ENCODE measurements at places on chromosomes 7 and 10.

GRCh38 chr7:118325450-118325808 is 100.9 kb downstream of the ANKRD7 start:
- DNase-seq: no peak

GRCh38 chr10:120493411-120494312 is 36.6 kb downstream of the PLPP4 start:
- DNase-seq: no peak

- no peak for DNase-seq
Measured at GRCh38 chr10:80400136-80400804, 8.1 kb upstream of the PRXL2A start.

GRCh38 chr7:80636709-80637108 is 1.7 kb upstream of the CD36 start:
- no peak for DNase-seq

DNA sequence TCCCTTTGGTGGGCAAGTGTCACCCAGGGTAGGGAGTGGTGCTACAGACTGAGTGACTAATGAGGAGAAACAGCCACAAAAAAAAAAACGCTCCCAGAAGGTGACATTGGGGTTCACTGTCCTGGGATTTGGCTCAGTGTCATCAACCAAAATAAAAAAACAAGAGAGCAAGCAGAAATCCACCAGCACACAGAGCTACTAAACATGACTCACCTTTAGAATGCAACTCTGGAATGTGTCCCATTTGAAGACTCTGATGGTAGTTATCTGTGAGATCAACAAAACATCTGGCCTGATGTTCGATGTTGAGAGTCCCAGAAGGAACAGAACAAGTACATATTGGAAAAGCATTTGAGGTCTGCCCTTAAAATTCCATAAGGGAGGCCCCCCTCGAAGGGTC is 200.3 kb upstream of the LYZL2 start:
- no peak for DNase-seq

GRCh38 chr10:33460505-33461294 is 126.2 kb upstream of the NRP1 start:
- DNase-seq: no peak

DNA sequence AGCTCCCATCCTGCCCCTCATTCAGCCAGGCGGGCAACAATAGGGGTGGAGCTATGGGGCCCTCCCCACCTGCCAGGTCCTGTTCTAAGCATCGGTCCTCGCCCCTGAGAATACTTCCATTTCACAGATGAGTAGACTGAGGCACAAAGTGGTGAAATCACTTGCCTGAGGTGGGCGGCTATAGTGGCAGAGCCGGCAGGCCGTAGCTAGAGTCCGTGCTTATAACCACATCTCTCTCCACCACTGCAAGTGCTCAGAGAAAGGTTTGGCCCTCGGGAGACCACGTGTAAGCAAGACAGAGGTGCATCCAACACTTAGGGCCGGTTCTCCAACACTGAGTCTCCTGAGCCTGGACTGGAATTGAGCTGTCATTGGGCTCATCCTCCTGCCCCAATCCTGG is 145.8 kb upstream of the UNC5B start:
- DNase-seq: no peak

GRCh38 chr10:974785-975074 is 13.5 kb upstream of the GTPBP4 start:
- no peak for DNase-seq

- no peak for DNase-seq
Measured at GRCh38 chr7:98869597-98870120, at the start of gene TMEM130. TSS of gene TMEM130 (minus strand) at chr7:98870014. CDS start at chr7:98869861, 153 bp downstream.

DNA sequence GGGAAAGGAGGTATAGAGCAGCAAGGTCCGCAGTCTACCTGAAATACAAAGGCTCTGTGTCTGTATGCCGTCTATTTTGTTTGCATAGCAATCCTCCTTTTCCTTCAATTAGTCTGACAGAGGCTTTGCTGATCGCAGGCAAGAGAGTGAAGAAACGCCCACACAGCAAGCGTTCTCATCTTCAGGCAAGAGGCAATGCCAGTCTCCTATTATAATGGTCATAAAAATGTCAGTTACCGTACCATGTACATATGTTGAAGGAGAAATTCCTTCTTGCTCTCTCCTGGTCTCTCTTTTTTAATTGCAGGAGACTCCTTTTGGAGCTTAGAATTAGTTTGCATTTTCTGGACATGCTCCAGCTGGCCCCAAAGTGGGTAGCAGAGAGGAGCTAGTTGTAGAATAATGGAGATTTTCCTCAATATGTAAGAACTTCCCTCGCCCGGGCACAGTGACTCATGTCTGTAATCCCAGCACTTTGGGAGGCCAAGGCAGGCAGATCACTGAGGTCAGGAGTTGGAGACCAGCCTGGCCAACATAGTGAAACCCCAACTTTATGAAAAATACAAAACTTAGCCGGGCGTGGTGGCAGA is 139.5 kb downstream of the PFKFB3 start:
- no peak for DNase-seq

DNA sequence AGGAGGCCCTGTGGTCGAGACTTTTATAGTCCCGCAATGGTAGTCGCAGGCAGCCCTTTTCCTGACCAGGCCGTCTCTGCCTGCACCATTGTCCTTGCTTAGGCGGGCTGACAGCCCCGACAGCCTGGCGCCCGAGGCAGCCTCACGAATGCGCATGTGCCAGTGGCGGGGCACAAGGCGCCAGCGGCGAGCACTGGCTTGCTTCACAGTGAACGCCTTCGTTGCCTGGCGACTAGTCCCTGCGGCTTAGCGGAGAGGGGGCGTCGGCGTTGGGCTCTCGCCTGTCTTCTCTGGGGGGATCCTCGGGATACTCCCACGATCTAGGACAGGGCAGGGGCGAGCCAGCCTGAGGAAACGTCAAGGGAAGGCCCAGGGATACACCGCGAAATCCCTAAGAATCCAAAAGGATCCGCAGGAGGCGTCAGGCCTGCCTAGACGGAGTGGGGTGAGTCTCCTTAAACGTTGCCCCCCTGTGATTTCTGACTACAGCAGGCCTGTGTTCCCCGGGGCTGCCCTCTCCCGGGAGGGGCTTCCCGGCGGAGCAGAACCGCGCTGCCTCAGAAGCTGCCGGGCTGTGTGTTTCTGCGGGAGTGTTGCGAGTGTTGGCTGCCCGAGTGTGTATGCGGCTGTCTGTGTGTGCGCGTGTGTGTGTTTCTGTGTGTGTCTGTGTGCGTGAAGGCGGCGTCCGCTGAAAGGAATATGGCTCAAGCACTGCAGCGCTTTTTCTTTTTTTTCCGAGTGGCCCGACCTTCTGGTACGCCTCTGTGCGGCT is 20.5 kb upstream of the ZNF273 start:
- DNase-seq: peak; percentile 33

DNA sequence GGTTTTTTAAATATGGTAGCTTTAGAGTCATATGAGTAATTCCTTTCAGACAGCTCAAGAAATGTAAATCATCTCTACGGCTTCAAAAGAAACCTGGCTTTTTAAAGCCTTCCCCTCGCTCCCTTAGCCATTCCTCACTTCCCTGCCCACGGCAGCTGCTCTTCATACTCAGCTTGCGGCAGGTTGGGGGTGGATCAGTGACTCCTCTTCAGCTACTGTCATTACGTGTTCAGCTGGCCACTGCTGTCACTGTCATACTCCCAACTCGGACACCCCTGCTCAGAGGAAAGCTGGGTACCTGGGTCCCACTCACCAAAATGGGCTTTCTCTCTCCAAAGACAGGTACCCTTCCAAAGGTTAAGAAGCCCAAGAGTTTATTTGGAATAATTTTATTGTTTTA is 6.6 kb downstream of the YWHAG start:
- DNase-seq: no peak

DNA sequence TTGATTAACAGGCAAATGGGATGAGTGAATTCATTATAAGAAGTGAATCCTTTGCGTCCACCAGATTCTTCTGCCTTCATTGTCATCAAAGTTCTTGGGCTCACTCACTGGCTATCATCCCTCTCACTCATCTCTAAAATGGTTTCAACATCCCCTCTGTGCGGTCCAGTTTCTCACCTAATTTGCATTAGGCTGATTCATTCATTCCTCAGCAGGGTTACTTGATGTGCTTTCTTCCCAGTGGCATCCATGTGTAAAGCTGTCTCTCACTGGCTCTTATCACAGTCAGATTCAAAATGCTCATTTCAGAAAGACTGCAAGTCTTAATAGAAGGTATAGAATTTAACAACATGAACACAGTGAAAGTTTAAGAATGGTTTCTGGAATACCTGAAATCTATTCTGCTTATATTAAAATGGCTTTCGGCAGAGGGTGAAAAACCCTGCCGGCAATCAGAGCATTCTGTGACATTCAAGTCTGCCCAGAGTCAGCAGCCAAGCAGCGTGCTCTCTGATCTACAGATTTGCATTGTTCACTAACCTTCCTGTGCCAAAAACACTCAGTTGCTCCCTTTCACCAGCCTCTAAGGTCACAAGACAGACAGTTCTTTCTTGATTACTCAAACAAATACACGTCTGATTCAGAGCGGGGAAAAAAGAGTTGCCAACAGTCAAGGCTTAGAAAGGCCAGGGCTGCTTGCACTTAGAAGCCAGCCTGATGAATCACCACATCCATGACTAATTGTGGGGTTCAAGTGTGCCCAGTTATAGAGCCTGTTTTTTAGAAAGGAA is 106.7 kb downstream of the TES start:
- no peak for DNase-seq

DNA sequence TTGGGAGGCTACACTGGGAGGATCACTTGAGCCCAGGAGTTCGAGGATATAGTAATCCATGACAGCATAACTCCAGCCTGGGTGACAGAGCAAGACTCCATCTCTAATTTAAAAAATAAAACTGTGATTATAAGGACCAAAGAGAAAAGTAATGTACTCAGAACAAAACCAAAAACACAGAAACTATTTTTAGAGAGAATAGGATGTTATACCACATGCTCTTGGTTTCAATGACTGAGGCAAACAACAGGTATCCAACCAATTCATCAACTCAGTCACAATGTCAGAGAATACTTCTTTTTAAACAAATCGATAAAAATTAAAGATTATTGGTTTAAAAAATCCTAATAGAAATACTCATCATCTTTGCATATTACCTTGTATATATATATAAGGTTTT is 186.7 kb downstream of the TPK1 start:
- DNase-seq: no peak

- no peak for DNase-seq
Measured at GRCh38 chr7:71925663-71926062, 486.5 kb downstream of the CALN1 start.

DNA sequence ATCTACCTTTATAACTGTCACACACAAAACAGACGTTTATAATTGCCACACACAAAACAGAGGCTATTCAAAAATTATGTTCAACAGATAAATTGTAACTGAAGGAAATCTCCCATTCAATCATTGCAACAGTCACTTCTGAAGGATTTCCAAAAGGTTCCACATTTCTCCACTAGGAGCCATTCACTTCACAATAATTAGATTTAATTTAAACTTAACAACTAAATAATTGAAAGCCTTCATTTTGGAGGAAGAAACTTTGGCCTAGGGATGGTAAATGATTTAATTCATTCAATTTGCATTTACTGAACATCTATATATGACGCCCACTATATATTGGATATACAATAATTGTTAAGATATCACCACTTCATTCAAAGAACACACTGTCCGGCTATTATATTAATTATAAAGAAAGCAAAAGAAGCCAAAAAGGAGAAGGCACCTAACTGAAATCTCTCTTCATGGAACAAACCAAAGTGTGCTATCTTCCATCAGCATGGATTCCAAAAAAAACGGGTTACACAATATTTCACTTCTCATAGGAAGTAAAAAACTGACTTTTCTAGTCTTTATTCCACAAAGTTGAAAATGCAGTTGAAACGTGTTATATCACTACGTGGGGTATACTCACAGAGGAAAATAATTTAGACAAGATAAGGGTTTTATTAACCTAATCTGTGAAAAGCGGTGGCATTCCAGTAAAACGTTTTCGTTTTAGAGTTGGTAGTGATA is 1.7 kb downstream of the ATAD1 start:
- no peak for DNase-seq

DNA sequence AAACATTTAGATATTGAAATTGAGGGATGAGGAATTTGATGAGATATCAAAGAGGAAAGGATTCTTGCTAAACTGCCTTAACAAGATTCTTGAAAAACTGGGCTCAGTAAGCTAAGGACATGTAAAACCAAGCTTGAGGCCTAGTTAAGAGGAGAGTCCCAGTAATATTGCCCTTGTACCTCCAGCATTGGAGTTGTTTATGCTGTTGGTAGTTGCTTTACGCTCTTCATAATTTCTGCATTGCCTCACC is 156.1 kb upstream of the TRIM24 start:
- no peak for DNase-seq

- no peak for DNase-seq
Measured at GRCh38 chr7:76023002-76023401, 24.8 kb downstream of the STYXL1 start.

- DNase-seq: no peak
Measured at GRCh38 chr10:130555411-130555750, 419.2 kb downstream of the GLRX3 start.

DNA sequence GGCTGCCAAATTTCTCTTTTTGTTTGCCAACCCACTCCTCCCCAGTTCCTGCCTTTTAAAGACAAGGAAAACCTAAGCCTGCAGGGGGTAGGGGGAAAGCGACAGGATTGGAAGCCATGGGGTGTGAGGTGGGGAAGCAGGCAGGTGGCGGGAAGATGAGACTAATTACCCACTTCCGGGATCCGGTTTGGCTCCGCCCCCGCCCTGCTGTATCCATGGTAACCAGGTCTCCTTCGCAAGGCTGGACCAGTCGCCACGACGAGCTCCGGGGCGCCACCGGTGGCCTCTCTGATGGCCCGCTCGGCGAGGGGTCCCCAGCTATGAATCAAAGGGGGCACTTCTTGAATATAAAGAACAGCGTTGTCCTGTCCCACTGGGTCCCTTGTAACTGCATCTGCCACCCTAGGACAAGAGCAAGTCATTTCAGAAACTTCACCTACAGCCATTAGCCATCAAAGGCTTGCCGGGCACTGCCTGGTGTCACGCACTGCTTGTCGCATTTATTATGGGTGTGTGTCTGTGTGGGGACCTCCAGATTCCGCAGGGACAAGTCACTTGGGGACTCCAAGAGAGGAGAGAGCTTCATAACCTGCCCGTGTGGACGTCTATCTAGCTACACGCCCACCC is 55.4 kb upstream of the LMTK2 start:
- peak; percentile 50 for DNase-seq

- DNase-seq: no peak
Measured at GRCh38 chr10:124693801-124694416, 50.3 kb downstream of the FAM53B start.

DNA sequence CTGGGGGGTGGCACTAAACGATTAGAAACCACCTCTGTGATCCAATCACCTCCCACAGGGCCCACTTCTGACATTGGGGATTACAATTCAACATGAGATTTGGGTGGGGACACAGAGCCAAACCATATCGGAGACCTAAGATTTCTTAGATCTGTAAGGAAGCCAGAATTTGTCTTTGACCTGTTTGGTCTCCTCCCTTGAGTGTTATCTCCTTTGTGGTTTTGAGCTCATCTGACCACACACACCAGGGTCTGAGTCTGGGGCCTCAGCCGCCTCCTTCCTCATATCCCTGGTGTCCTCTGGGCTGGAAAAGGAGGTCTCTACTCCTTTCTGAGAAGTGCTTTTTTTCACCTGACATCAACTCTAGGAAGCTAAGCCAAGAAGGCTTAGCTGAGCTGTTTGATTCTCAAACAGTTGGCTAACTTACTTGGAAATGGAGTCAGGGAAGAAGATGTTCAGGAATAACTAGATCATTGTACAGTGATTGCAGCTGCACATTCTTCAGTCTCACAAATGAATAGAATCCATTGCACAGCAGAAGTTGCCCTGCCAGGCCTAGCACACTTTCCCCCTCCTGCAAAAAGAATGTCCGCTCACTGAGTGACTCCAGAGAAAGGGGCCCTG is 167.4 kb downstream of the ARHGAP21 start:
- DNase-seq: no peak

Measured in activated T-cell treated with anti-CD3 and anti-CD28 coated beads for 24 hours (primary cell).